ENCODE measurements at places on chromosomes 16 and 17.

- no peak for DNase-seq
Observed at GRCh38 chr16:67158637-67159600, 790 bp downstream of the TRADD start.

GRCh38 chr17:16934133-16934795 lies 37.7 kb downstream of the TNFRSF13B start:
- no peak for DNase-seq

DNA sequence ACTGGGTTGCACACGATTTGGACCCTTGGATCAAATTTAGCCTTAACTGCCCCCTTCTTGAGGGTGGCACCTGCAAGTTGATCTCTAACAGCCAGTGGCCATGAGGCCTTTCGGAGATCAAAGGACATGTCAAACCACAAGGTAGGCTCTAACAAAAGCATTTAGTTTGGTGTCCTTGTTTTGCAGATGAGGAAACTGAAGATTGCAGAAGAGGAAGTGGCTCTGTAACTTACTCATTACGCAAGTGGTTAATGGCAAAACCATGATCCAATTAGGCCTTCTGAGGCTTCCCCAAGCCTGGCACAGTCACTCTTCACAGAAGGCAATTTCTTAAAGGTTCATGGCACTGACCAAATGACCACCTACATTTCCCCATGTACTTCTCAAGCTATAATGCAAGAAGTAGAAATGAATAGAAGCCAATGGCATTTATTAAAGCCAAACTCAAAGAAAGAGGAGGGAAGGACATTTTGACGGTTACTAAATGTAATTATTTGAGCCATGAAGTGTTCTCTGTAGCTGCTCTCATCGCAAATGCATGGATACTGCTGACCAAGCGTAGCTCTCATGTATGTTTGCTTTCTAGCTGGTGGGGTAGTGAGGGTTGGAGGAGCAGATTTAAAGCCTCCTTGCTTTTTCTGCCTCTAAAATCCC lies 32.8 kb upstream of the ABCC12 start:
- DNase-seq: no peak

GRCh38 chr17:21030375-21030774 lies 12.4 kb downstream of the USP22 start:
- no peak for DNase-seq

- no peak for DNase-seq
Observed at GRCh38 chr17:16900288-16900882, 71.5 kb downstream of the TNFRSF13B start.

DNA sequence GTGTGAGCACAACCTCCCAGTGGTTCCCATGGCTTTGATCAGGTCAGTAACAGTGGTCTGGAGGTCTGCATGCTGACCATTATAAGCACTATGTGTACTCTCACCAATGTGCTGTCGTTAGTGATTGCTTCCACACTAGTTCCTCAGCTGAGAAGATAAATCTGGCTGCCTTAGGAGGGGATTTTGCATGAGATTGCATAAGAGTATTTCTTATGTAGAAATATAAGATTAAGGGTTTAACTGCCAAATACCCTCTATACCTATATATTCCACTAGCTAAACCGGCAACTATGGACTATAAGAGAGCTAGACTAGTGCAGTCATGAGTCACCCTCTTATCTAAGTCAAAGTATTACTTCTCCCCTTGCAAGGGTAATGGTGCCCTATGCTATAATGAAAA lies 580.2 kb downstream of the CDH11 start:
- DNase-seq: no peak

- no peak for DNase-seq
Observed at GRCh38 chr17:40122136-40122998, 596 bp downstream of the MSL1 start.

- DNase-seq: no peak
Observed at GRCh38 chr16:7318686-7319085, 14.0 kb upstream of the RBFOX1 start.

DNA sequence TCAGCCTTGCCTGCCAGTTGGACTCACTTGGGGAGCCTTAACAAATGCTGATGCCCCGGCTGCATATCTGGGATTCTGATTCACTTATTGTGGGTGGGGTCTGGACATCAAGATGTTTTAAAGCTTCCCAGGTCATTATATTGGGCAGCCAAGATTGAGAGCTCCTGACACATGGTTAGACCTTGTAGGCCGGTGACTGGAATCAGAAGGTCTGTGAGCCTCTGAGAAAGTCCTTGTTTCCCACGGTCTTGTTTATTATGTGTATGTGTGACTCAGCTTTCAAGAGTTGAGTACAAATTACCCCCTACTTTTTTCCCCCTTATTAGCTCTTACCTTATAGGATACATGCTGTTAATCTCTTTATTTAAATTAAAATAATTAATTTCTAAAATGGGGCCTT lies 103.5 kb downstream of the ABCC1 start:
- no peak for DNase-seq

- no peak for DNase-seq
Observed at GRCh38 chr16:65704866-65705265, 583.0 kb upstream of the CDH11 start.

DNA sequence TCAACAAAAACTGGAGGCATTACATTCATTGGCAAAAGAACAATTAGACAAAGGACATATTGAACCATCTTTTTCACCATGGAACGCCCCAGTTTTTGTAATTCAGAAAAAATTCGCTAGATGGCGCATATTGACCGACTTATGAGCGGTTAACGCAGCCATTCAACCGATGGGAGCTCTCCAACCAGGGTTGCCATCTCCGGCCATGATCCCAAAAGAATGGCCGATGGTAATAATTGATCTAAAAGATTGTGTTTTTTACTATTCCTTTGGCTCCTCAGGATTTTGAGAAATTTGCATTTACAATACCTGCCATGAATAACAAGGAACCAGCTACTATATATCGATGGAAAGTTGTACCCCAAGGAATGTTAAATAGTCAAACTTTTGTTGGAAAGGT lies 21.4 kb downstream of the ALOX15B start:
- no peak for DNase-seq

DNA sequence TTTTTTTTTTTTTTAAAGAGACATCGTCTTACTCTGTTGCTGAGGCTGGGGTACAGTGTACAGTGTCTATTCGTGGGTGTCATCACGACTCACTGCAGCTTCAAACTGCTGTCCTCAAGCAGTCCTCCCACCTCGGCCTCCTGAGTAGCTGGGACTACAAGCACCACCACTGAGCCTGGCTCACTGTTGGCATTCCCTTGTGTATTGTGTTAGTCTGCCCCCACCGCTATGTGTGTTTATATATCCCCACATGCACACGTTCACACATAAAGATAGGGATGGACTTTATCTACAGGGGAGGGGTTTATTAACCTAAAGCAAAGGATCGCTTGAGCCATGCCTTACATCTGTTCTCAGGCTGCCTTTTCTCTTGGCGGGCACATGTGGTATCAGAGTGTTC lies 63.8 kb downstream of the SEC14L1 start:
- DNase-seq: no peak

- peak; percentile 60 for DNase-seq
Observed at GRCh38 chr17:77489893-77490255, 349.1 kb downstream of the SEC14L1 start.

- no peak for DNase-seq
Observed at GRCh38 chr17:68603656-68604055, 2.5 kb upstream of the FAM20A start.

- DNase-seq: no peak
Observed at GRCh38 chr17:28272166-28272565, 46.8 kb upstream of the TMEM97 start.

DNA sequence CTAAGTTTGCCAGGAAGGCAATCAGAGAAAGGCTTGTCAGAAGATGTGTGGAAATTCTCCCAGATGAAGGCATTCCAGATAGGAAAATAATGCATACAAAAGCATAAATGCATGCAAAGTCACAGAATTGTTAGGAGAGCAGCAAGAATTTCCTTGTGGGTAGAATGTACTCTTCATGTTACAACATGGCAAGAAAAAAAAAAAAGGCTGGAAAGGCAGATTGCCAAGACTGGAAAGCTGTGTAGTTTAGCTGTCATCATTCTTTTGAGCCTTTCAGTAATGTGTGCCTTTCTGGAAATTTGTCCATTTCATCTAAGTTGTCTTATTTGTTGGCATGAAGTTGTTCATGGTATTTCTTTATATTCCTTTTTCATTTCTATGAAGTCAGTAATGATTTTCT lies 71.0 kb upstream of the EFCAB3 start:
- no peak for DNase-seq

DNA sequence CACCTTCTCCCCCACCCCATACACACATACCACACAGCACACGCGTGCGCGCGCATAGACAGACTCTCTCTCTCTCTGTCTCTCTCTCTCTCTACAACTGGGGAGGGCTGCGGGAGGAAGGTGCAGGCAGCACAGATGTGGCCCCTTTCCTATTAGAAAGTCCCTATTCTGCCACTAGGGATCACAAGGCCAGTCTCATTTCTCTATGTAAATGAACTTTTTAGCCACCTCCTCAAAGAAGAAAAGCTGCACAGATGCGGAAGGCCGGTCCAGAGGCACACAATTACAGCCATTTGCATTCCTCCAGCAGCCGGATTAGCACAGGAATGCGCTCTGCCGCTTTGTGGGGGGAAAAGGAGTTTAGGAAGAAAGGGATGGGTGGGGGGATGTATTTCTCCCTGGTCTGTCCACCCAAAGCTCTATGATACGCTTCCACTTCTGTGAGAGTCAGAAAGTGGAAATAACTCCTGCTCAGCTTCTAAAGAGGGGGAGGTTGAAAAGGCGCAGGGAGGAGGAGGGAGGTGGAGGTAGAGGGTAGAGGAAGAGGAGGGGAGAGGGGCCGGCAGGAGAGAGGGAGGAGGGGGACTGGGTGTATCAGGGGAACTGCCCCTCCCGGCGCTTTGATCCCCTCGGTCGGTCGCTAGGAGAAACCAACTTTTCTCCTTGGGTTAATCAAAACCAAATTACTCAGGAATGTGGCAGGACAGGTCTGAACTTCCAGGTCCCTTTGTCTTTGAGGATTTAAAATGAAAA lies 11.7 kb downstream of the ZFHX3 start:
- no peak for DNase-seq

DNA sequence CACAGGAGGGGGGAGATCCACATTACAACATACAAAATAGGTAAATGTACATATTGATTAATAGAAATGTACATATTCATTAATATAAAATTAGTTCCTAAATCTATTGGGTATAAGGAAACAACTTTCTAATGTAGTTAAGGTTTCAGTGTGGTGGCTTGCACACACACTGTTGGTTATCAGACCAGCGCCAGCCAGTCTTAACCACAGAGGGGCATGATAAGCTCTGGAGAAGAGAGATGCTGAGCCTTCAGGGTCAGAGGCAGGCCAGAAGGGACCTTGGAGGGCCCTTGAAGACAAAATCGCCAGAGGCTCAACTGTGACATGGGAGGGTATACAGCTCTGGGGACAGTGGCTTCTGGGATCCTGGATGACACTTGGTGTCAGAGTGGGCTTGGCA lies 10.9 kb upstream of the ZFP90 start:
- no peak for DNase-seq

DNA sequence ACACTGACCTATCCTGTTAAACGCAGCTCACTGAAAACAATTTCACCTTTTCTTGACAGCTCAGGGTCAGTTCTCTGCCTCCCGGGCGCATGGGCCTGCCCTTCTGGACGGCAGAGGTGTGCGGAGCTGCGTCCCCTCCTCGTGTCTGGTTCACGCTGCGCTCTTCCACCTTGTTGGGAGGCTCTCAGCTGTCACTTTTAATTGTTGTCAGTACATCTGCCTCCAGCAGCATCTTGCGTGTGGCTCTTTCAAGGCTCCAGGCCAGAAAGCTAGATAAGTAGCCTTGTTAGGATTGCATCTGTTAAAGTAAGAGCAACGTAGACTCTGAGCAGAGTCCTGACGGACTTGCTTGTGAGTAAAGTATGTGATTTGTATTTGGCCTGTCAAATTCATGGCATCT lies 59.4 kb downstream of the MGAT5B start:
- DNase-seq: no peak

GRCh38 chr16:71185347-71185746 lies 45.2 kb downstream of the HYDIN start:
- no peak for DNase-seq

- no peak for DNase-seq
Observed at GRCh38 chr17:37614823-37615222, 5.6 kb upstream of the SYNRG start.

- DNase-seq: no peak
Observed at GRCh38 chr17:13616031-13616430, 14.3 kb upstream of the HS3ST3A1 start.

DNA sequence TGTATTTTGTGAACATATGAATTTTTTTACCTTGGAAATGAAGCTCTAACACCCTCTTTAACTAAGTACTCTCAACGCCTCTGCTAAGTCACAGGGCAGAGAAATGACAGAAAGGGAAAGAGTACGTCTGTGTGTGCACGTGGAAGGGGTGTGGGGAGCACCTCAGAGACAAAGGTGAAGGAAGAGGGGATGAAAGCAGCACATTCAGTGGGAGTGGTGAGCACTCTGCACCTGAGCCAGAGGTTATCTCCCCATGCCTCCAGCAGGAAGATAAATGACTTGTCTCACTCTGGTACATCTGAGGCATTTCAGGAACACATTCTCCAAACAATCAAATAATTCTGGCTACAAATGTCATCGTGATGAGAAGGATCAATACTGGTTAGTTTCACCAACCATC lies 15.0 kb downstream of the GNA13 start:
- DNase-seq: no peak

- DNase-seq: no peak
Observed at GRCh38 chr17:42122371-42123303, at the start of gene HSPB9. Gene HSPB9, plus strand, starts transcription at chr17:42122804. Its CDS starts 47 bp downstream, at chr17:42122851.

DNA sequence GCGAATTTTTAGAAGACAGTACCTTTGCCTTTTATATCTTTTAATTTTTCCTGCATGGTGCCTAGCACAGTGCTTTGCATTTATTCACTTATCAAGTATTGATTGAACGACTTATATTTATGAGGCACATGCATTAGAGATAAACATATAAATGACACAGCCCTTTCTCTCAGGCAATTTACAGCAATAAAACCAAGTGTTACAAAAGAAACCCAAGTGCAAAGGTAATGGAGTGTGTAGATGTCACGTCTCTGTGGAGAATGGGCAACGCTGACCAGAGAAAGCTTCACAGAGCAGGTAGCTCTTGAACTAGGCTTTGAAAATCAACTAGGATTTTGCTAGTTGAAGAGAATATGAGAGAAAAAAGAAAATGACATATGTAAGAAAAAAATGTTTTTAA lies 32.6 kb upstream of the ABCA3 start:
- no peak for DNase-seq

- no peak for DNase-seq
Observed at GRCh38 chr17:15168379-15168778, 96.7 kb downstream of the PMP22 start.

GRCh38 chr17:28977659-28978355 lies 26.5 kb upstream of the PHF12 start:
- DNase-seq: no peak

DNA sequence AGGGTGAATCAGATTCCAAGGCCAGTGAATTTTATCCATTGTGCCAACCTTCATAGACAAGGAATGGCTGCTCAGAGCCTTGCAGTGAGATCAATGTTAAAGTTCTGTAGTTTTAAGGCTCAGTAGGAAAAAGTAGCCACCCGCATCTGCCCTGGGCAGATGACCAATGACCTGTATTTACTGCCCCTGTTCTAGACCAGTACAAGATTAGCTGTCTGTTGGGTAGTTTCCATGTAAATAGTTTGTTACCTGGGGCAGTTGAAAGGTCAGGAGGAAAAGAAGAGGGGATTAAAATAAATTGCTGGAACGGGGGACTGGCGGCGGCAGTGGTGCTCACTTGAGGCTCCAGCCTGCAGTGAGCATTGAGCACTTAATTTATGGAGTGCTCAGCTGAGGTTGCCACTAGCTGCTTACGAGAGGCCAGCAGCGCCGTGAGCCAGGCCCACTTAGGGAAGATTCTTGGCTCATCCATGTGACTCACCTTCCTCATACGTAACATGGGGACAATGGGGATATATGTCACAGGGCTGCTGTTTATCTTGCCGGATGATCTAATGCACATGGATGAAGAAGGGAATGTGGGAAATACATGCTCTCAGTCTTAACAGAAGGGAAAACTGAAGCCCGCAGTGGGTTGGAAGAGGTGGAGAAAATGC lies 10.7 kb upstream of the NOS2 start:
- DNase-seq: no peak

All from occipital lobe (tissue), 3 donors.